ENCODE measurements at places on chromosomes 12 and 14.
A peak's percentile ranks its signal among the peaks of the same experiment; 100 is the strongest.

DNA sequence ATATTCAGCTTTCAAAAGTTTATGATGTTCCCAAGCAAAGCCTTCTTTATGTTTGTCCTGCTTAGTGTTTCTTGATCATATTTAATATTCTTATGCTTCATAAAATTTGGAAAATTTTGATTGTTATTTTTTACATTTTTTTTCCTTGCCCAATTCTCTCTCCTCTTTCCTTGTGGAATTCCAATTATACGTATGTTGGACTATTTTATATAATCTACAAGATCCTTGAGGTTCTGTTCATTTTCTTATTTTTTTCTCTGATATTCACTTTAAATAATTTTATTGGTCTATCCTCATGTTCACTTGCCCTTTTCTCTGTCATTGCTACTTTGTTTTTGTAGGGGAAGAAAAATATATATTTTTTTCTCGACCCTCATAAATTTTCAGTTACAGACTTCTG, 167.7 kb downstream of the DYRK2 start:
- DNase-seq = no peak

- no peak for DNase-seq
Measured at GRCh38 chr14:66746316-66747006, 238.5 kb downstream of the GPHN start.

DNA sequence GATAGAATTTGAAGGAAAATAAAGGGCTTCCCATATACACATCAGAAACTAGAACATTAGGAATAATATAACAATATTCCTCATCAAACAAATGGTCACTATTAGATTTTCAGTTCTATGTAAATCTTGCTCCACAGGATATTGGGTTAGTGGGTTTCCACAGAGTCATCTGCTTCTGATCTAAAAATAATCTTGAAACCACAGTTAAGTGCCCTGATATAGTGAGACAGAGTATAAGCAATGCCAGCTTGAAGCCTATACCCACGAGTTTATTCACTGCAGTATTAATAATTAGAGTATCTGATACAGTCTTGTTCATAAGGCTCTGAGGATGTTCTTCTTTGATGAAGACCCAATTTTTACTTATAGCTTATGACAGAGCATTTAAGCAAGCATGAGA, 74.5 kb upstream of the ATF7IP start:
- no peak for DNase-seq

- no peak for DNase-seq
Measured at GRCh38 chr12:40668099-40668529, 24.1 kb upstream of the CNTN1 start.

- no peak for DNase-seq
Measured at GRCh38 chr12:64466178-64466577, 14.3 kb downstream of the TBK1 start.

DNA sequence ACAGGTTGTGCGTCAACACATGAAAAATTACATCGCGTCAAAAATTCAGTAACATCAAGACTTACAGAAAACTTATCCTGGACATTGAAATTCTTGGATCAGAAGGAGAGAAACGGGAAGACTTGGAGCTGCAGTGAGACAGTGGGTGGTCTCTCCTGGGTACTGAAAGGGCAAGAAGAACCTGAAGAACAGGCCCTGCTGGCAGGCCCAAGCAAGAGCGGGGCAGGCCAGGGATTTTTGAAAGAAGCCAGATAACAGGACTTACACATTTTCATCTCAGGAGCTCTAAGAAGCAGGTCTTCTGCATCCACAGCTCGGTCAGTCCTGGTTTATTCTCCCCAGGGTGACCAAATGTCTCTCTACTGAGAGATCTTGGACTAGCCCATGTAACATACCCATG, 466.5 kb upstream of the SOX5 start:
- DNase-seq = no peak

- DNase-seq = no peak
Measured at GRCh38 chr14:65320661-65321308, 91.7 kb upstream of the FUT8 start.

- DNase-seq = no peak
Measured at GRCh38 chr12:71533703-71534102, 94.1 kb downstream of the LGR5 start.

DNA sequence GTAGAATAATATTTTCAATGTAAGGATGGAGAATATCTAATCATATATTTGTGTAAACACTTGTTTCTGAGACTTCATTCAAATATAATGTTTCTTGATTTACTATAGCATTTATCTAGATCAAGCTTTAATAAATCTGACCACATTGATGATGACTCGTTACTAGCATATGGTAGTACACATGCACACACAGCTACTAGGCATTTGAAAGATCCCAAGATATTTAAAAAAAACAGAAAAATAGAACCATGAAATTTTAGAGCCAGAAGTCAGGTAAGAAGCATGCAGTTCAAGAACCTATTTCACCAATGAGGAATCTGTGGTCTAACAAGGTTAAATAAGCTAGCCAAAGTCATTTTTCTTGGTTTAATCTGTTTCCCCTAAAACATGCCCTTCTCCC, 32.0 kb downstream of the DCP1B start:
- no peak for DNase-seq

GRCh38 chr14:97523936-97524335, 726.8 kb downstream of the VRK1 start:
- no peak for DNase-seq

DNA sequence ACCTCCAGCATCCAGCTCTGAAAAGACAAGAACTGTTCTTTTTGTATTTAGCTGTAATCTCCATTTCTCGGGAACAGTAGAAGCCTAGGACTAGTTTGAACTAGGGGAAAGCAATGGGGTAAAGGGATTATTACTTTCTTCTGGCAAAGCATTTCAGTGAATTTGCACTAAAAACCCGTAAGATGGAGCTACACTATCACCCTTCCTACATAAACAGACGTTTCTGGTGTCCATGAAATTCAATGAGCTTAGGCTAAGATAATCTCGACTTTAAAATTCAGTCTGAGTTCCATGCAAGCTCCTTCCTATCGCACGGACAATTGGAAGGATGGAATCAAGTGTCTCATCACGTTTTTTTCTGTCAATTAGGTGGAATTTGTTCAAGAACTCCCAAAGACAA, 24.0 kb downstream of the ACSM4 start:
- DNase-seq = no peak

GRCh38 chr12:131854861-131855476, 26.8 kb downstream of the MMP17 start:
- DNase-seq = no peak

GRCh38 chr12:21239866-21240265, 94.9 kb downstream of the SLCO1A2 start:
- no peak for DNase-seq

DNA sequence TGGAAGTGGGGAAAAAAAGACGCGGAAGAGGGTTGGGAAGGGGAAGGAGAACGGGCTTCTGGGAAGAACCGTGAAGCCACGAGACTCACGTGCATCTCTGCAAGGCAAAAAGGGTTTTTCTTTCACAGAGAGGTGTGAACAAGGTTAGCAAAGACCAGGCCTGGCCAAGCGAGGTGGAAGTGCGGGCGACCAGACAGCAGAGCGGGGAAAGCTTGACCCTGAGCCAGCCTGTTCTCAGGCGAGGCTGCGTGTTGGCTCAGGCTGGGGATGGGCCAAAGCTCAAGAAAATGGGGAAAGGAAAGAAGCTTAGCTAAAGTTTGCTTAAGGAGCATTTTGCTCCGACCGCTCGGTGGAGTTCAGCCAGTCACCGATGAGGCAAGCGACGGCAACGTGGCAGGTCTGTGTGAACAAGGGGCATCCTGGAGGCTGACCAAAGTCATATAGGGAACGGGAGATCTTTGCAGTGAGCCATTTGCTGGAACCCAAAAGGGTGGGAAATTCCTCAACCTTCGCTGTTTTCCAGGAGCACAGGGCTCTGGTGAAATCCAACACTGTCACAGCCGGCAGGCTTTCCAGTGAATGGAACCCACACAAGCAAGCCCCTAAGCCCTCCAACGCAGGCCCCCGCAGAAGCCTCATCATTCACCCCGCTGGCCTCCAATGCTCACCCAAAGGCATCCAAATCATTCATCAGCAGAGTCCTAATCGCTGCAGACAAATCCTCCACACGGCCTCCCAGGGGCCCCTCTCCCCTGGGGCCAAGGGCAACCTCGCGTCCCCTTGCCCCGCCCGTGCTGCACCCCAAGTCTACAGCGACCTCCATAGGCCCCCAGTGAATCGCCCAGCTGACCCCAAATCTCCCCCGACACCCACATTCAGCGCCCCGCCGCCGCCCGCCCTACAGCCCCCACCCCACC, 754 bp downstream of the ZNF605 start:
- DNase-seq = no peak

DNA sequence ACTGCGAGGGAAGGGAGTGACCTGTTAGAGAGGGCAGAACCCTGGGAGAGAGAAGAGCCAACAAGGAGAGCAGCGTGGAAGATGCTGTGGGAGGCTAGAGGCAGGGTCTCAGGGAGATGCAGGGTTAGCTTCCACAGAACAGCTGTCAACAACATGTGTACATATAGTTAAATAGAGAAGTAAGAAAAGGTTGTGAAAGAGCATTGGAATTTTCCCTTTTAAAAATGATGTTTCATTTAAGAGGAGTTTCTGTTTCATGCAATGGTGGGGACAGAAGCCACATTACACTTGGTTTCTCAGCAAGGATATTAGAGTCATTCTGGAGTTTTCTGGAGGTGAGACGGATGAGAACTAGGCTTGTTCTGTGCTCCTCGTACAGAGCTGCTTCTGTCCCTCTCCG, 23.8 kb upstream of the TBC1D30 start:
- no peak for DNase-seq

DNA sequence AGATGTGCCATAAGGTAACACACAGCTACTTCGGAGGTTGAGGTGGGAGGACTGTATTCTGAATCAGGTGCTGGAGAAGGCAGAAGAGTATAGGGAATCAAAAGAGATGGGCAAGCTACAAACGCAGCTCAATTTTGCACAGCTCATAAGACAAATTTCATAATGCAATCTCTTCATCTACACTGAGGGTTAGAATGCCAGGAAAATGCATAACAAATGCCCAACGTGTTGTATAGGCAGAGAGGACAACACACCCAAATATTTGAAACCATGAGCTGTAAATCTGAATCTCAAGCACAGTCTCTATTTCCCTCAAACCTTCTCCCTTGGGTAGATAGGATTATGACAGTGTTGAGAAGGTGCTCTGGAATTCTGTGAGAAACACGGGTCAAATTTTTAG, 263.1 kb upstream of the FOXN3 start:
- no peak for DNase-seq

- no peak for DNase-seq
Measured at GRCh38 chr14:90620568-90621077, 195.6 kb downstream of the TTC7B start.

- DNase-seq = no peak
Measured at GRCh38 chr12:59646636-59647035, 50.8 kb downstream of the SLC16A7 start.

- no peak for DNase-seq
Measured at GRCh38 chr12:122688291-122688690, 14.9 kb downstream of the HCAR2 start.

DNA sequence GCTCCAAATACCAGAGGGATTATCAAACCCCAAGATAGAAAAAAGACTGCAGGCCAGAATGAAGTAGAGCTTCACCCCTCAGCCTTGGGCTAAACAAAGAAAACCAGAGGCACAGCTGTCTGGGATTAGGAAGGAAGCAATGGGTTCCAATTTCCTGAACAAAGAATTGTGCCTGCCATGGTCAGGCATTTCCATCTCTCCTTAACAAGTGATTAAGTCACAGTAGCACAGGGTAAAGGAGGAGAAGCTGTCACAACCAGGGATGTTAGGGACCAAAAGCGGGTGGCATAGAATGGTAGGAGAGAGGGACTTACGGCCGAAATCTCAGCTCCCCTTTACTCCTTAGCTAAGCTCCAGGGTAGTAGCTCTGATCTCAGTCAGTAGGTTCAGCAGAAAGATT, 33.9 kb downstream of the SPTLC2 start:
- no peak for DNase-seq

GRCh38 chr14:99147366-99147740, 124.6 kb downstream of the BCL11B start:
- no peak for DNase-seq

DNA sequence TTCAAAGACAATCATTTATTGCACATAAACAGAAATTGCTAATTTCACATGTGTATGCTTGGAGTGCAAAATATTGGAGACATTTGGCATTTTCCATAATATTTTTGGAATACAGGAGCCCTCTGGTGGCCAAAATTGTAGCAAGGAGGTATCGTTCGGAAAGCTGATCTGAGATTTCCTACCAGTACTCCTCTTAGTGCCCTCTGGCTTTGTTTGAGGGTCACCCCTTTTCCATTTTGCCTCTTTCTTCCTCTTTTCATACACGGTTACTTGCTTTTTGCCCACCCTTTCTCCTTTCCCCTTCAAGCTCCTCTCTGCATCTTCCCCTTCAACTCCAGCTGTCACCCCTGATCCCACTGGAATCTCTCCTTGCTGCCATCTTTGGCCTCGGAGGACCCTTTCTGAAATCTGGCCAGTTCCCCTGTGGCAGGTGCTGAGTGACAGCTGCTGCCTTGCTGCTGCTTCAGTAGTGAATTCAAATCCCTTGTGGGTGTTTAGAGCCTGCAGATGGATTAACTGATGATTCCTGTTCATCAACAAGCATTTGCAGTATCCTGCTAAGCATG, 164.6 kb upstream of the PARP11 start:
- no peak for DNase-seq

- DNase-seq = no peak
Measured at GRCh38 chr12:93459097-93459496, 8.2 kb upstream of the MRPL42 start.

DNA sequence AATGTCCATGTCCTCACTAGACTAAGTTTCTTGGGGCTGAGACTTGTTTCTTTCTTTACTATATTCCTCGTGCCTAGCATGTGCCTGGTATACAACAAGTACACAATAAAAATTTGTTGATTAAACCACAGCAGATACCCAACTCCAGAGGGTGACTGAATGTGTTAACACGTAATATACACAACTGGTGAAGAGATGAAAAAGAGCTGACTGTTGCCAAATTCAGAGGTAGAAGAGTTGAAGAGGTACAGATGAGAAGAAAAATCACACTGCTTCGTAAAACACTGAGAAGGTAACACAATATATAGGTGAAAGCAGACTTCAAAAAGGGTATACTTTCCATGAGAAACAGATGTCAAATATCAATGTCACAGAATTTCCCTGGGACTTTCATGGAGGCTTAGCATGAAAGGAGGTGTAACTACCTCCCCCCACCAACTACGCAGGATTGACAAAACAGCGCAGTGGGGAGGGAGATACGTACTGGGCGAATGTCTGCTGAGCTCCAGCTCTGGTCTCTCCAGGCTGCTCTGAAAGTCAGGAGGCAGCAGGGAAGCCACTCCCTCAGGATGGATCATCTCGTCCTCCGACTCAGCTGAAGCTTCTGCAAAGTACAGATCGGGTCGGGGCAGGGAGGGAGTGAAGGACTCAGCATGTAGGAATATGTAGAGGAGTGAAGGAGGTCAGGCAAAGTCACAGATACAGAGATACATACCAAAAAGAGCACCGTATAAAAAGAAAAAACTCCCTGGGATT, 5.3 kb downstream of the ACIN1 start:
- no peak for DNase-seq

DNA sequence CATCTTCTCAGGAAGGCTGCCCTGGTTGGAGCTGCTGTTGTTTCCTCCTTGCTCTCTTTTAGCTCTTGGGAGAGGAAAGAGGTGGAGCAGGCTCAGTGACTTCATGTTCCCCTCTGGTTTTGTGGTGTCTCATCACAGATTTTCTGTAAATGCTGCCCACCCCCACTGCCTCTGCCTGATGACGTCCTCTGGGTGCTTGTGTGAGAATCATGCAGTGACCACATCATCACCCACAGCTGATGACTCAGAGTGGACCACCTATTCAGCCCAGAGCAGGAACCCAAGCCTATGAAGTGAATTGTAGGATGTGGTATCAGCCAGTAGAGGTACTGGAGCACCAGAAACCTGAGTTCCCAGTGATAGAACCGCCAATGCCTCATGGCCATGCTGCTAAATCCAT, at the start of gene GZMB:
Gene GZMB, minus strand, starts transcription at position 33 of the 400 bp plus-strand sequence. Its CDS starts 30 bp downstream, at position 3.
- DNase-seq = peak; percentile 65

GRCh38 chr12:32952681-32953080, 56.1 kb upstream of the PKP2 start:
- DNase-seq = no peak

All from CD4-positive, alpha-beta T cell (primary cell).